Activated naive CD8-positive, alpha-beta T cell treated with anti-CD3 and anti-CD28 coated beads for 36 hours (primary cell): ENCODE measurements at places on chromosomes 3 and 15.

- no peak for DNase-seq
Measured at GRCh38 chr3:195896361-195897080, 11.8 kb downstream of the TNK2 start.

DNA sequence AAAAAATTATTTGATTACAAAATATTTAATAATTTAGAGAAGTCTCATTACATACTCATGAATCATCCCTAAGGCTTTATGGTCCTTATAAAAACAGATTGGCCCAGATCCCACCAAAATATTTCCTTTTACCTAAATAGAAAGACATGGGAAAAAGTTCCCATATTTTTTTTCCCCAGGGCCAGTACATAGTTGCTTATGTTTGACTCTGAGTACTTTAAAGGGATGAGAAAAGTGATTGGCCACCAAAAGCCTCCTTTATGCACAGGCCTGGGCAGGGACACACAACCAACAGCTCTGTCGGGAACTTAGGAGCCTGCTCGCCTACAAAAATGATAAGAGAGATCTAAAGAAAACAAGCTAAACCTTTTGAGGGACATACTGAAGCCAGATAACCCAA is 22.3 kb downstream of the KCNAB1 start:
- no peak for DNase-seq

- no peak for DNase-seq
Measured at GRCh38 chr3:188205992-188206416, 52.0 kb downstream of the LPP start.

DNA sequence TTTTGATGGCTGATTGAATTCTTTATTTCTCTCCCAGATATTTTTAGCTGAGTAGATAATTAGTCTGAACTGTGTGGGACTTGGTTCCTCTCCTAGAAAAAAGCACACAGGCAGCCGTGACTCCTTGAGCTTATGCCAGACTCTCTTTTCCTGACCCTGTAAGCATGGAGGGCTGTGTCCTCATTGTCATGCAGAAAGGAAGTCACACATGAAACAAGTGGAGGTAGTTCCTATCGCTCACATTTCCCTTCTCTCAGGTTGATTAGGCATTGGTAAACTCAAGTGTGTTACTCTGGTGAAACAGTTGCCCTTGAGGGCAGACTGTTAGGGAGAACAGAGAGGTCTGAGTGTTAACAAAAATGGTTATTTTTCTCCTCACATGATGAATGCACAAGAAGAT is 6.3 kb upstream of the RTP4 start:
- DNase-seq = no peak

DNA sequence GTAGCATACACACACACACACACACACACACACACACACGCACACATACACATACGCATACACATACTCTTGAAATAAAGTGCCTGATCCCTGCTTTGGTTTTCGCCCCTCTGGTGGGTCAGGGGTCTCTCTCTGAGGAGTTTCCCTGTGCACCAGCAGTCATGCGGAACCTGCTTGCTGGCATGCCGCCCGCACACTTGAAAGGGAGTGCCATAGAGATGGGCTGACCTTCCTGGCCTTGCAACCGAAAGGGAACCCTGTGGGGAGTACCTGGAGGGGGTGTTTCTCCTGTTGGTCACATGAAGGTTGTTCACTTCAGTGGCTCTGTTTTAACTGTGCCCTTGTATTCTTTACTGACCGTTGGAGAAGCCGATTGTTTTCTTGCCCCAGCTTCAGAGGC is 752.3 kb downstream of the NR2F2 start:
- DNase-seq = no peak

DNA sequence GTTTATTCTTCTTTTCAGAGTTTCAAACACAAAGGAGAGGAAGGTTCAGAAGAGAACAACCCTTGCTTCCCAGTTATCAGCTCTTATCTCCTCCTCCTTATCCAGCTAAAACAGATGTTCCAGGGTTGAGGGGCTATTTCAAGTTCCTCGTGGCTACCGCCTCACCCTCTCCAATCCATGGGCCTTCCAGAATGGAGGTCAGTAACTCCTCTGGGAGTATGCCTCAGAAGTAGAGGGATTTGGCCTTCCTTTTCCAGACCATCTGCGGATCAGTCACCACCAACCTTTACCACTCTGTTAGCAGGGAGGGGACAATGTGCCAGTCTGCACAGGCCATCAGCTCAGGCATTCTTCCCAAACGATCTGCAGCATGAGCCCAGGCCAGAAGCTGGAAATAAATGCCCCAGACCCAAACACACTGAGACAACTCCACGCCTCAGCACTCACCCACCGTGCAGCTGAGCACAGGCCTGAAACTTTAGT is 14.8 kb downstream of the HTR3C start:
- no peak for DNase-seq

- DNase-seq = peak; percentile 44
Measured at GRCh38 chr3:101518421-101518871, 5.4 kb upstream of the SENP7 start.

GRCh38 chr3:21587894-21588293 is 163.1 kb downstream of the ZNF385D start:
- no peak for DNase-seq

DNA sequence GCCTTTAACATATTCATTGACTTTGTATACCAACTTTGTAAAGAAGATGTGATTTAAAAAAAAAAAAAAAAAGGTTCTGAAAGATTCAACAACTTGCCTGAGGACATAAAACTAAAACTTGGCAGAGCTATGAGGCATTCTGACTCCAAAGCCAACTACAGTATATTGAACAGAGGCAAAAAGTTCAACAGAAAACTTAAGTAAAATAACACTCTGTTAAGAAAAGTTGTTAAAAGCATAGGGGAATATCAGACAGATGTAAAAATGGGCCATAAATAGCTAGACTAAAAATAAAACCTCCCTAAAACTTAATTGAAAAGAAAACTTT is 23.4 kb downstream of the GOLIM4 start:
- no peak for DNase-seq

- DNase-seq = no peak
Measured at GRCh38 chr3:143263852-143264513, 144.4 kb downstream of the CHST2 start.

- no peak for DNase-seq
Measured at GRCh38 chr3:172903642-172904320, 153.3 kb downstream of the ECT2 start.

- no peak for DNase-seq
Measured at GRCh38 chr3:64170270-64170669, 55.0 kb downstream of the PRICKLE2 start.

DNA sequence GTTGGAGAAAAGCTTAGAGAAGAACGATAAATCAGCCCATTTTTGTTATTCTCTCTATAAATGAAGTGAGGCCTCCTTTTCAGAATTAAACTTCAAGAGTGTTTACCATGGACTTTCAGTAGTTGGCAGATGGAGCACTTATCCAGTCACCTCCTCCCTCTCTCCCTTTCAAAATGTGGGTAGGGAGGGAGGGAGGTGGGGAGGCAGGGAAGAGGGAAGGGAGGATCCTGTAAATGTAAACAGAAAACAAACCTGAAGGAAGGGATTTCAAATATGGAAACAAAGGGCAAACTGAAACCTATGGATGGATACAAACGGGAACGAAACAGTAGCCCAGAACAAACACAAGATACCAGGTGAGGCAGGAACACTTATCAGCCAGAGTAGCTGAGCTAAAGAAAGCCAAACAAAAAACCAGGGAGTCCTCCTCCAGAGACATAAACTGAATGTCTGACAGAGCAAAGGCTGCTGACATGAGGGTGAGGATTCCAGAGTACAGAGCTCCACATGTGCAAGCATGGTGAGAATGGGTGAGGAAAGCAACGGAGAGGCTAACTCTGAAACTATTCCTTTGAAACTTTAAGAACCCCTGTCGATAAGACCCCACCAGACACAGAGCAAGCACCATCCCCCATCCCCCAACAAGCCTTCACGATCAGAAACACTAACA is 41.0 kb upstream of the GP5 start:
- no peak for DNase-seq

DNA sequence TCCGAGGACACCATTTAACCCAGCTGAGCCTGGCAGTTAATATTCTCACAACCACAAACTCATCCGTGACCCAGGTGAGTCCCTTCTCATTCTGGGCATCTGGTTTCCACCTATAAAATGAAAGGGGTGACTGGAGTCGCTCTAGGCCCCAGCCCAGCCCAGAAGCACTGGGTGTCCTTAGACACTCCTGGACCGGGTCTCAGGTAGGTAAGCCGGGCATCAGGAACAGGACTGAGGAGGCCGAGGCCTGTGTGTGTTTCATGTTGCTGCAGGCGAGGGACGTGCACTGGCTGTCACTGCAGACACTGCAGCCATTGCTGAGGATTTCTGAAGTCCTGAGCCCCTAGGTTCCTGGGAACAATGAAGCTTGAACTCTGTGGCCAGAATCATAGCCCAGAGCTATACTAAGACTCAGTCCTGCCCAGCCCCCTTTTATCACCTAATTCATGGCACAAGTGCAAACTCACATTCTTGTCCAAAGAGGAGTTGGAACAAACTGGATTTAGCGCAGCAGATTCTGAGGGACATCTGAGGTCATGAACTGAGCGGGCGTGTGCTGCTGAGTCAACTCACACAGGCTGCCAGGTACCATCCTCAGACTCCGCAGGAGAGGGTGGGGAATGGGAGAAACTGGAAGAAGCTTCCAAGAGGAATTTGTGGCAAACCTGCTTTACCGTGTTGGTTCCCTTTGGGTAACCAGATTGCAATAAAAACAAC is 184.9 kb downstream of the FAM43A start:
- no peak for DNase-seq

DNA sequence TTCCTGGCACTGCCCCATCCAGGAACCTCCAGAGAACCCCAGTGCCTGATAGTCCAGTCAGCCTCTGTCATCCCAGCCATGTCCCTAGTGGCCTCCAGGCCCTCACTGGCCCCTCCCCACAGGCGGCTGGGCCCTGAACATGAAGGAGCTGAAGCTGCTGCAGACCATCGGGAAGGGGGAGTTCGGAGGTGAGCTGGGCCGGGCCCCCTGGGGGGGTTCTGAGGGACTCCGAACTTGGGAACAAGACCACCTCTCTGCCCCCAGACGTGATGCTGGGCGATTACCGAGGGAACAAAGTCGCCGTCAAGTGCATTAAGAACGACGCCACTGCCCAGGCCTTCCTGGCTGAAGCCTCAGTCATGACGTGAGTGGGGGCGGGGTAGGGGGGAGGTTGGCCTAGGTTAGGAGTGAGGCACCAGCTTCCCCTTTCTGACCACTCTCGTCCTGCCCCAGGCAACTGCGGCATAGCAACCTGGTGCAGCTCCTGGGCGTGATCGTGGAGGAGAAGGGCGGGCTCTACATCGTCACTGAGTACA is 12.0 kb upstream of the LMAN1L start:
- DNase-seq = no peak

GRCh38 chr3:114451561-114452018 is 157.8 kb downstream of the TIGIT start:
- DNase-seq = no peak

DNA sequence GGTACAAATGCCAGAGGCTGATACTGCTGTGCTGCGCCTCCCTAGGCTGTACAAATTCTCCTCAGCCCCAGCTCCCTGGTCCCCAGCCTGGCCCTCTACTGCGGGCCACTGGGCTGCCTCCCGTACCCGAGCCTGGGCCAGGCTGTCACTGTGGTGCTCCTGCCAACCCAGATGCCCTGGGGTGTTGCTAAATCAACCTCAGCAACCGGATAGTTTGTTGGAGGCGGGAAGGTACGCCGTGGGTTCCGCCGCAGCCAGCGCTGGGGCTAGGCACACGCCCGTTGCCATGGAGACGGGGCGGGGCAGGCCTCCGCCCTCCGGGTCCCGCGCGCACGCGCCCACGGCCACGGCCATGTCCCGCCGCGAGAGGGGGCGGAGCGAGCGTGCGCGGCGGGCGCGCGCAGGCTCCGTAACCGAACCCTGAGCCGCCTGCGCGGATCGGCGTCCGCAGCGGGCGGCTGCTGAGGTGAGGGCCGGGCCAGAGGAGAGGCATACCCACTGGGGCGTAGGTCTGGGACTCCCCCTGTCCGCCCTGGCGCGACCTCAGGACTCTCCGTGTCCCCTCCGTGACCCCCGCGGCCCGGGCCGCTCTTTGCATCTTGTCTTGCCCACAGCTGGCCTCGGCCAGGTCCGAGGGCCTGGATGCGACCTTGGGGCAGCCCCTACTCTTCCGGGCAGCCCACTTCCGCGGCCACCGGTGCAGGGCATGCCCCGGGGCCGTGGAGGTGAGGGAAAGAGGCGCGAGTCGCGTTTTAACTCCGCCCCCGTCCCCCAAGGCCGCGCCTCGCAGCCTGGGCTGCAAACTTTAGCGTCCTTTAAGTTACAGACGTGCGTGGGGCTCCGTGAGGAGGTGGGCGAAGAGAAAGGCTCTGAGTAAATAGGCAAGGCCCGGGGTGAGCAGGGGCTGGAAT is at the start of gene TEX264:
Gene TEX264, plus strand, starts transcription at position 430 of the 911 bp plus-strand sequence. CDS start 3,053 bp downstream, outside the sequence.
- peak; percentile 95 for DNase-seq

DNA sequence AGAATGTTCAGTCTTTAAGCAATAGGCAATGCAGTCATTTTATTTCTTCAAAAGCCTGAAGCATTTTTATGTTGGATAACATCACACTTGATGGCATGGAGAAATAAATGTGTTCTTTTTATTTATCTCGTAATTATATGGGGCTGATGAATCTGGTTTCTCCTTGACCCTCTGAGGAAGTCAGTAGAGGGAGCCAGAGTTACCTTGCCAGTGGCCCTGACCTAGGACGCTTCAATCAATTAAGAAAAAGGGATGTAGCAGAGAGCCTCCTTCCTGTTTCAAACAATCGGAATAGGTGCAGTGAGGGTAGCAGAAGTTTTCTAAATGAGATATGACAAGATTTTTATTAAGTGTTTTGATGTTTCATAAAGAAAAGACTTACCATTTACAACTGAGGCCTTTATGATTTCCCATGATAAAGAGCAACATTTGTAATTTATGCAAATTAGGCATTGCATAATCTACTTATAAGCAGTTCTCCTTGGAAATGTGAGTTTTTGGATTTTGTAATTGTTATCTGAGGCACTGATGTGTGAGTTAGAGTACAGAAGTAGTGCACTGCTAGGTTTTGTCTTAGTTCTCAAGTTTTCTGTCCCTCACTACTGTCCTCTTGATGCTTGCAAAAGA is 129.1 kb downstream of the RAP2B start:
- no peak for DNase-seq

DNA sequence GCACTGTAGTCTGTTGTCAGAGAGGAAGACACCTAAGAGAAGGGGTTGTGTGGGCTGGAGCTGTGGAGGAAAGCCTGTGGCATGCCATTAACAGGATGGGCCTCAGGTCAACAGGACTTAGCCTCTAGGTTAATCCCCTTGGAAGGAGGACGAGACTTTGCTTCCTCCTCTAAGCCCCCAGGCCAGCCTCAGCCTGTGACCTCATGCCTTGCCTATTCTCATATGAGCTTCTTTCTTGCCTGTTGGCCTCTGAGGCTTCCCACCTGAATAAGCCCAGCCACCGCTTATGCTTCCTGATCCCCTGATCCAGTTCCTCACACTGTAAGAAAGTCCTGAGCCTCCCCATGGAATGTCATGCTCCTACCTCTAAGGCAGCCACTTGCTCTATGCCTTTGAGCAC is 52.2 kb upstream of the TBC1D21 start:
- no peak for DNase-seq
